ENCODE measurements at places on chromosomes 7 and 10.

DNA sequence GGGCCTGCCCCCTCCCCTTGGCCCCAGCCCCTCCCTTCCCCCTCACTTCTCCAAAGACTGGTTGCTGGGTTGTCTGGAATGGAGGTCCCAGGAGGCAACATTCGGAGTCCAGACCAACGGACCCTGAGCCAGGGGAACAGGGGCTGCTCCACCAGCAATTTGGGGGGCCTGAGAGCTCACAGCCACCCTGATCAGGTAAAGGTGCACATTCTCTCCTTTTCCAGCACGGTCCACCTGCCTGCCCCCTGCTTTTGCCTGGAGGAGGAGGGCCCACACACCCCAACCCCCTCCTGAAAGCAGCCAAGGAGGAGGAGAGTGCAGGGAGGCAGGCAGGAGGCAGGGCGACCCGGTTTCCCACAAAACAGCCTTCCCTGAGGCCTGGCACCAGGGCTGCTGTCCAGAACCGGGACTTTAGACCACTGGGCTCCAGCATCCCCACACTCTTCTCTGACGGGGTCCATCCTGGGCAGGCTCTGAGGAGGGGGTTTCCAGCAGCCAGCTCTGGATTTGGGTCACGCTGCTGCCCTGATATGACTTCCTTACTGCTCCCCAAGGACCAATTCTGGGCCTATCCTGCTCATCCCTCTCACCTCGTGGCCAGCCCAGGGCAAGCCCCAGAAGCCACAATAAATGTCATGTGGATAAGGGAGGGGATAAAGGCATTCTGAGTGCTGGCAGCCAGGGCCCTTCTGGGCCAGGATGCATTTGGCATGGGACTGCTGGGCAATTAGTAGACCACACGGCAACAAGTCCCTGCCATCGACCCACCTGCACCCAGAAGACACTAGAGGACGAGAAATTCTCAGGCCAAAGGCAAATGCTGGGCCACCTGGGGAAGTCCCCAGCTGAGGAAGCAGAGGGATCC, 1.1 kb upstream of the CAMK2B start:
- no peak for DNase-seq

GRCh38 chr7:151520419-151521261, 945 bp upstream of the RHEB start:
- peak; percentile 9 for DNase-seq

DNA sequence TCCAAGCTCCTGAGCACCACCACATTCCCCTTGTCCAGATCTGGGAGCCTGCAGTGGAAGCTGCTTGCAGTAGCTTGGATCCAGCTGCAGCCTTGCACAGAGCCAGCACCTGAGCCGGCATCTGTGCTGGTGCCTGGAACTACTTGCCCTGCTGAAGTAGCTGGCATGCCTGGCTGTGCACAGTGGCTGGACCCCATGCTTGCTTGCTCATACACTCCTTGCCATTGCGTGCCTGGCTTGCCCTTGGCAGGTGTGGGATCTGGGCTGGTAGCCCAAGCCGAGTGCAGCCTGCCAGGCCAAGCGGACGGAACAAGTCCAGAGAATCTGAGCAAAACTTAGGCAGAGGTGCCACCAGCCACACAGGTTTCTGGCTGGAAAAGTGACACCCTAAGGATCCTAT, 759.9 kb downstream of the IPMK start:
- no peak for DNase-seq

DNA sequence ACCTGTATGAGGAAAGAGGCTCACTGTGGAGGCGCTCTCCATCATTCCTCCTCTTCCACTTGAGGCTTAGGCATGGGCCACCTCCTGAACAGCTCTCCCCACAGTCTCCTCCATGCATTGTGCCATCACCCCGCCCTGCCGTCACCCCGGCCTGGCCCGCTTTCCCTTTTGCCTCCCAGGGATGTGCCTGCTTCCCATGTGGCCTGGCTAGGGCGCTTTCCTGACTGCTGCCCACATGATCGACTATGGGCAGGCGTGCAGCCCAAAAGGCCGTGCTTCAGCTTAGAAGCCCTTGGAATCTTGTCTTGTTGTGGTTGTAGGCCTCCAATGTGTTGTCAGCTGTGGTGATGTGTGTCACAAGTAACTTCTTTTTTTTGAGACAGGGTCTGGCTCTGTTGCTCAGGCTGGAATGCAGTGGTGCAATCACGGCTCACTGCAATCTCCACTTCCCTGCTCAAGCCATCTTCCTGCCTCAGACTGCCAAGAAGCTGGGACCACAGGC, 1.8 kb upstream of the ACTR3C start:
- DNase-seq = no peak

GRCh38 chr10:4429571-4429970, 396.4 kb upstream of the AKR1E2 start:
- DNase-seq = no peak

DNA sequence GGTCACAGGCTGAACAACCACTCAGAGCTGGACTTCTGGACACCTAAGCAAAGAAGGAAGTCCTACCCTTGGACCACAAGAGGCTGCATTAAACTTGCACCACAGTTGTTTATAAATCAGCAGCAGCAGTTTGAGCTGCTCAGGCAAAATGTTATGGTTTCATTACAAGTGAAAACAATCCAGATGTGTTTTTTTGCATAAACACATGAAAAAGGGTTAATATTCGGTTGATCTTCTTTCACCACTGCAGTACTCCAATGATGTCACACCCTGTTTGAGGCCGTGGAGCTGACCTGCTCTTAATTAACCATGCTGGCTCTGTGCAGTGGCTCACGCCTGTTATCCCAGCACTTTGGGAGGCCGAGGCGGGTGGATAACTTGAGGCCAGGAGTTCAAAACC, 490.8 kb upstream of the CELF2 start:
- no peak for DNase-seq

DNA sequence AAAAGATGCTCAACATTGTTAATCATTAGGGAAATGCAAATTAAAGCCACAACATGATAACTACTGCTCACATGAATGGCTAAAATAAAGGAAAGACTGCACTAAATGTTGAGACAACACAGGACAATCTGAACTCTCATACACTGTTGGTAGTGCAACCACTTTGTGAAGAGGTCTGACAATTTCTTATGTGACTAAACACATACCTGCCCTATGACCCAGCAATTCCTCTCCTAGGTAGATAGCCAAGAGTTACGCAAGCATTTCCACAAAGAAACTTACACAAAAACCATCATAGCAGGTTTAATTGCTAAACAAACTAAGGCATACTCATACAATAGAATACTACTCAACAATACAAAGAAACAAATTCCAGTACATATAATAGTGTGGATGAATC, 41.8 kb upstream of the HERPUD2 start:
- no peak for DNase-seq

Measured in kidney capillary endothelial cell (primary cell).